Islet precursor cell (in vitro differentiated cells): ENCODE measurements at places on chromosomes 1 and 21.

- DNase-seq, result peak; percentile 55
Observed at GRCh38 chr1:36528361-36529349, 45.9 kb upstream of the CSF3R start.

DNA sequence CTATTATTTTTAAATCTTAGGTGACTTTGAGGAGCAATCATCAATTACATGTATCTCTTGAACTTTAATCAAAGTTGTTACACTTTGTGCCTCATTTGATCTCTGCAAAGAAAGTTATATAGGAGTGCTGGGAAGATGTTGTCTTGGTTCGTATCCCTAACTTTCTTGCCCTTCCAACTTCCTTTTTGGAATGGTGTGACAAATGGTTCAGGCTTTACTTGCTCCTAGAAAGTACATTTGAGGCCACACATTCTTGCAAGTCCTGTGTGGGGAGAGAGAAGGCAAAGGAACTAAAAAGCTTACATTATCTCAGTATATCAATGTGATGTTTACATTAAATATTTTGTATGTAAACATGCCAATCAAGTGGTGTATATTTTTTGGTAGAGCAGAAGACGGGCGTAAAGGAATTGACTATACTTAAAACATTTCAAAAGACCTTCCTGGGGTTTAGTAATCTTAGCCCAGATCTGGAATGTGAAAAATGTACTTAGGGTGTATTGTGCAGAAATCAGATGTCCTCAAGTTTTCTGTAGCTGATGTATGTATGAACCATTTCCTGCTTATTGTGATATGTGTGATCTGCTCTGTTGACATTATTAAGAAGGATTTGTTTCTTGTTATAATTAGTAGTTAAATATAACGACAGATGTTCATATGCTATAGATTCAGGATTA lies 59.2 kb downstream of the USP25 start:
- no peak for DNase-seq

GRCh38 chr21:36965720-36966065 lies 776 bp downstream of the HLCS start:
- no peak for DNase-seq

DNA sequence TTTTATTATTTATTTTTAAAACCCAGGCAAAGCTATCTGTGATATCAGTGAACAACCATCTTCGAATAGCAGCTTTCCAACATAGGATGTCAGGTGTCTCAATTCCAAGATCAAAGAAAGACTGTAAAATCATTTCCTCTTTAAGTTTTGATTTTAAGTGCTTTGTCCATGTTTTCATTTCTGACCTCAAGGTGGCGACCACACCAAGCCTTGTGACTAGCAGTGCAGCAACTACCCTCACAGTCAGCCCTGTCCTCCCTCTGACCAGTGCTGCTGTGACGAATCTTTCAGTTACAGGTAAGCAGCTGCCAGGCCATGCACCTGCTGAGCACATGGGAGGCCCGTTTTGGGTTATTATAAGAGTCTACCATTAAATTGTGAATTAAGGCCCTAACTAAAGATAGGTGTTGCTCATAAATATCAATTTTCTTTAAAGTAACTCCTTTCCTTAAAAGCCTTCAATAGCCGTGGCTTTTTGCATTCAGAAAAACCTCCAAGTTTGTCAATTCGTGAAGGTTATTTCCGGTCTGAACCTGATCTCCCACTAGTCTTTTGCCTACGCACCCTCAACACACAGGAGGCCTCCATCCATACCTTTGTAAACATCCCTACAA lies 117.0 kb downstream of the CD247 start:
- peak; percentile 76 for DNase-seq

DNA sequence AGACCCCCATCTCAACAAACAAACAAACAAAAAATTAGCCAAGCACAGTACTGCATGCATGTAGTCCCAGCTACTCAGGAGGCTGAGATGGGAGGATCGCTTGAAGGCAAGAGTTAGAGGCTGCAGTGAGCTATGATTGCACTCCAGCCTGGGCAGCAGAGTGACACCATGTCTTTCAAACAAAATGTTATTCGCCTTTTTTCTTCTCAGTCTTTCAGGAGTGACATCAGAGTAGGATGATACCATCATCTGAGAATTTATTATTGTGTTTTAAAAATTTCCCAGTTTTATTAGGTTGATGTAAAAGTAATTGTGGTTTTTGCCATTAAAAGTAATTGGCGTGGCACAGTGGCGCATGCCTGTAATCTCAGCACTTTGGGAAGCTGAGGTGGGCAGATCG lies 10.8 kb downstream of the PARK7 start:
- DNase-seq, result no peak
